Thoracic aorta (tissue), 2 donors: ENCODE measurements at places on chromosomes 7 and 10. TPM values are rescaled to one million over a fixed set of nuclear protein-coding genes. Genes with fewer than 3 reads are reported as not detected.

DNA sequence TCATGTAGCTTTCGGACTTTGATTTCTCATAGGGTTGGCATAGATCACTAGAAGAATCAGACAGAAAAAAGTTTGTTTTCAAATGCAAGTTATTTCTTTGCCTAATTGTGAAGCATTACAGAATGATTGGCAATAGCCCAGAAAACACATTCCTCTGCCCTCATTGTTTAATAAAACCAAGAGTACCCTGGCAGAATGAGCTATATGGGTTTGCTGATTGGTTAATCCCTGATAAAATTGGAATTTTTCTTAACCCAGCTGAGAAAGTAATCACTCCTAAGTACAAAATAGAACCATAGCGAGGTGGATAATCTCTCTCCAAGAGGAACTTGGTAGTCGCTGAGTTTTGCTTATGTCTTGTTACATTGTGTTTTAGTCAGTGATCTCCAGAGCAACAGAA, 30.9 kb upstream of the CREB5 start:
- no peaks in the 10 kb centered on the region for H3K36me3 ChIP-seq
- no peaks in the 10 kb centered on the region for H3K4me1 ChIP-seq
- H3K27me3 ChIP-seq: no peaks in the 10 kb centered on the region
- DNase-seq: no peak
- H3K4me3 ChIP-seq: no peak overlapping the region
- no peak overlapping the region for H3K27ac ChIP-seq

GRCh38 chr10:58237014-58237834, 30.5 kb downstream of the IPMK start:
- H3K36me3 ChIP-seq: no peaks in the 10 kb centered on the region
- no peak for DNase-seq
- H3K27ac ChIP-seq: no peak overlapping the region
- no peaks in the 10 kb centered on the region for H3K4me1 ChIP-seq
- H3K4me3 ChIP-seq: no peak overlapping the region

The ALDH18A1 gene
- total RNA-seq: 35.8 TPM

- DNase-seq: no peak
- peaks cover 14% of the 10 kb centered on the region for H3K27me3 ChIP-seq
- H3K36me3 ChIP-seq: no peaks in the 10 kb centered on the region
- H3K4me1 ChIP-seq: no peaks in the 10 kb centered on the region
- no peak overlapping the region for H3K4me3 ChIP-seq
- no peak overlapping the region for H3K27ac ChIP-seq
Observed at GRCh38 chr10:123129618-123130271, 6.0 kb upstream of the HMX3 start.

The CDK5 gene
- total RNA-seq: 1.8 TPM
